Activated CD8-positive, alpha-beta memory T cell treated with anti-CD3 and anti-CD28 coated beads, Interleukin-2, amount 50 U/mL, for 48 hours (primary cell): ENCODE measurements at places on chromosomes 5 and 9.

DNA sequence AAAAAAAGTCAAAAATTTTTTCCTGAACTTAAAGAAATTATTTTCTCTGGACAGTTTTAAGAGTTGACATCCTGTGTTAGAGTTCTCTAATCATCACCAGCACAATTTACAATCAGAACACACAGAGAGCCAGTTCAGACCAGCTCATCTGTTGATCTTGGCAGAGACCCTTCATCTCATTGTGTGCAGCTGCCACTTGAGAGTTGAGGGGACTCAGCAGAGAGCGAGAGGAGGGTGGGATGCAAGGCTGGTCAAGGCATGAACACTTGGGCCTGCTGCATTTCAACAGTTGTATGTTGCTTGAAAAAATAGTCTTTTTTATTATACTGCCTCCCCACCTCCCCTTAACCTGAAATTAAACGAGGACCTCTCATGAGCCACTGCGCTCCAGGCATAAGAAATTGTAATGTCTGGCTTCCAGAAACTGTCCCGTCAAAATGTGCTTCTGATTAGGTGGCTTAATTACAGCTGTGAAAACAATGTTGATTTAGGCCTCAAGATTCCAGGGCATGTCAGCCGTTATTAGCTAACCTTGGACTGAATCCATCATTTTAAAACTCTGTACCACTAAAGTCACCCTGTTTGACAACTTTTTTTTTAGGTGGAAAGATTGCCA, 383.6 kb downstream of the CCDC171 start:
- DNase-seq = no peak

DNA sequence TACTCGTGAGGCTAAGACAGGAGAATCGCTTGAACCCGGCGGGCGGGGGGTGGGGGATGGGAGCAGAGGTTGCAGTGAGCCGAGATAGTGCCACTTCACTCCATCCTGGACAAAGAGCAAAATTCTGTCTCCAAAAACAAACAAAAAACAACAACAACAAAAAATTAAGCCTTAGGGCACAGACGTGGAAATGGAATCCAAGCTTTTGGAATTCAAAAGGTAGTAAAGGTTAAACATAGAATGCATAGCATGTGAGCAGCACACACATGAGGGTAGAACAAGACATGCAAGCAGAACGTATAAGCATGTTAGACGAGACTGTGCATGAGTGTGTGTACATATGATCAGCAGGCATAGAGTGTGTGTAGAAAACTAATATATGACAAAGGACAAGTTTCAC, 68.0 kb downstream of the PTBP3 start:
- DNase-seq = no peak

GRCh38 chr5:134184155-134185135, 7.7 kb upstream of the SKP1 start:
- peak; percentile 89 for DNase-seq

GRCh38 chr5:75632321-75632720, 21.1 kb downstream of the ANKDD1B start:
- DNase-seq = no peak

DNA sequence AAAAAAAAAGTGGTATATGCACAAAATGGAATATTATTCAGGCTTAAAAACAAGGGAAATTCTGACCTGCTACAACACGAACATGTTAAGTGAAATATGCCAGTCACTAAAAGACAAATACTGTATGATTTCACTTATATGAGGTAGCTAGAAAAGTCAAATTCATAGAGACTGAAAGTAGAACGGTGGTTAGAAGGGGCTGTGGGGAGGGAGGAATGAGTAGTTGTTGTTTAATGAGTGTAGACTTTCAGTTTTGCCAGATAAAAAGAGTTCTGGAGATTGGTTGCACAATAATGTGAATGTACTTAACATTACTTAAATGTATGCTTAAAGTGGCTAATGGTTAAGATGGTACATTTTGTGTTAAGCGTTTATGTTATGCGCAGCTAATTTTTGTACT, 79.5 kb upstream of the IL12B start:
- DNase-seq = no peak

- DNase-seq = no peak
Measured at GRCh38 chr5:167908606-167909005, 382.8 kb upstream of the WWC1 start.

DNA sequence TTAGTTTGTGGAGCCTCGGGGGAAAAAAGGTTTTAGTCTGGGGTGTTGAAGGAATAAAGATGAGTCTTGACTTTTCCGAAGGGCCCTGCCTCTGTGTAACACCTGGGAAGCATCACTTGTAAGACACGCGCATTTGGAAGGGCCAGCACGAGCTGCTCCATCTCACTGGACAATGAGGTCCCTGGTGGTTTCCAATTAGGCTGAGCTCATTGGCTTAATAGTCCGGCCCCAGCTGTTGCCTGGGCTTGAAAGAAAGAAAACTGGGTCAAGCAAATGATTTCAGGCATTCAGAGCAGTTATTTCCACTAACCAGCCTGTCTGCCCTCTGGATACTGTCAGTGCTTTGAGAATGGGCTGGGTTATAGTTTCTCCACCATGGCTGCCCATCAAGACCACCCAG, 64.5 kb downstream of the NSUN2 start:
- DNase-seq = no peak

DNA sequence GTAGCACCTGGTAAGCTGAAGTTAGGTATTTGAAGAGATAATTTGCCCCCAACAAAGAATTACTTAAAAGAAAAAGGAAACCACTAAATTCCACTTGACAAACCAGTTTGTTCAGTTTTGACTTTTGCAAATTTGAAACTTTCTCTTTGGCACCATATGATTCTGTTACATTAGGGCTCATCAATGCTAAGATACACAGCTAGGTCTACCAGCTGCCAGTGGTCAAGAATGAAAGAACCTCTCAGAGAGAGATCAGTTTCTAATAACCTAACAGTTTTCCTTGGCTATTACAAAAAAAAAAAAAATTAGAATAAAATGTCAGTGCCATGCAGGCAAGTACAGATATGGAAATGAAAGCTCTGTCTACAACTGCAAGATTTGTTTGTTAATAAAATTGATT, 92.3 kb downstream of the CAAP1 start:
- DNase-seq = no peak

DNA sequence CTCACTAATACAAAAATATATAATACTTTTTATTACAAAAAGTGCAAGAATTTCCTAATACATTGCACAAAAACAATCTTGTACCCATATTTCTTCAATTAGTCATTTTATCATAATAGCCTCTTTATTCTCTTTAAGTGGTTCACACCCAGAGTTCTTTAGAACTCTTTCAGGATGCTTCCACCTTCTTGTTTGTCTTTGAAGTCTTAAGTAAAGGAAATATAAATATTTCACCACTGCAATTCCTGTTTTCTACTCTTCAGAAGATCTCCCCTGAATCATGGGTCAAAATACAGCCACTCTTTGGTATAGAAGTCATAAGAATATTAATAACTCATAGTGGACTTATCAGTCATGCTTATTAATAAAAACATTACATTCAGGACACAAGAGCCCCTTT, 293.0 kb downstream of the ATPSCKMT start:
- DNase-seq = no peak

DNA sequence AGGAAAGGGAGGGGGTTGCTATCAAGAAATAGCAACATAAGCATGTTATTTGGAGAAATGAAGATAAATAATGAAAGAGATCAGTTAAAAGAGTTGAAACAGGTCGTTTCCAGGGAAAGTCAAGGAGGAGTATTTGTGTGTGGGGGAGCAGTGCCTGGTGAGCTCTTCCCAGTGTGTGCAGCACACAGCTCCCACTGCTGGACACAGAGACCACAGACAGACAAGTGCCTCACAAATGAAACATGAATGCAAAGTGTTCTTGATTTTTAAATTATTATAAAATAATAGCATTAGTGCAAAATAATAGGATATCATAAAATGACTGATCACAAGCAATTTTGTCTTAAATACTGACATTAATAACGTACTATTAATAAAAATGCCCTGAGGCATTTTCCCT, 40.8 kb downstream of the LIFR start:
- DNase-seq = no peak

DNA sequence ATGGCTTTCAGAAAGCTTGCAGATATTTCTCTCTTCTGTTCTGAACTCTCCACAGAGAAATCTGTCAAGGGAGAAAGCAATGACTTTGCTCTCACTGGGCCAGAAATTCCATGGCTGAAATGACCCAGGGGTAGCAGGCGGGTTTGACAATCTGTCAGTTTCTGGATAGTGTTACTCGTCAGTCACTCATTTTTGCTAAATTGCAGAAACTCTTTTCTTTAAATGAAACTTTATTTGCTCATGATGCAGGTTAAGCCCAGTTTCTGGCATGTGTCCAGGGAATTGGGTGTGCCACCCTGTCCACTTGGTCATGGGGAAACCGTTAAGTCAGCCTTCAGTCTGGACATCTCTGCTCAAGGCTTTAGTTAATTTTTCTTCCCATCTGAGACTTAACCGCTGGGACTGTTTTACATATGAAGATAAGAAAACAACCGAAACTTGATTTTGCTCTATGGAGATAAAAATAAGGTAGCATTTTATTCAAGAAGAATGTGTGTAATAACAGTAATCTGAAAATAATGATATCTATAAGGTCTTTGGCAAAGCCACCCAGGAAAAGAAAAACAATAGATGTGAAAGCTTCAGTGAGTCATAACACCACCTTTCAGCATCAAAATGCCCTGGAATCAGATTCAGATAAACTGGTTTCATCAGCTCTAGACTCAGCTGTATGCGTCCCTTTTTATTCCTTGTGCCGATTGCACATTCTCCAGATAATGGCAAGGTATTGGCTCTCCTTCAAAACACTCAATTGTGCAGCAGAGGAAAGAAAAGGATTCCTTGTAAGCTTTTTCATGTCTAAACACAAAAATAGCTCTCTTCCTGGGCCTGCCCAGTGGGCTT, 308.3 kb downstream of the ZSWIM6 start:
- DNase-seq = no peak

DNA sequence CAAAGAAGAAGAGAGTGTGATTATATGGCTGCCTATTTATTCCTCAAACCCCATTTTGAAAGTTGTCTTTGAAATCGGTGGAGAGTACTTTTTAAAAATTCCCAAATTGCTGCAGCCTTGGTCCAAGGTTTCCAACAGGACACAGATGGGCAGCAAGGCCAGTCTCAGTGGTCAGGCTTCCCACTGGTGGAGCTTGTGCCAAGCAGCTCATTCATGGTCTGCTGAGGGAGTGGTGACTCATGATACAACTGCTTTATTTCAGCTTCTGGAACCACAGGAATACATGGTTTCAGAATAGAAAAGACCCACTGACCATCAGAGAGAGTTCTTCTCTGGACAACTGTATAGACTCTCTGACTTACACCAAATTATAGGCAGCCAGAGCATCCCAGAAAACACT, 673.1 kb upstream of the KLF4 start:
- no peak for DNase-seq

DNA sequence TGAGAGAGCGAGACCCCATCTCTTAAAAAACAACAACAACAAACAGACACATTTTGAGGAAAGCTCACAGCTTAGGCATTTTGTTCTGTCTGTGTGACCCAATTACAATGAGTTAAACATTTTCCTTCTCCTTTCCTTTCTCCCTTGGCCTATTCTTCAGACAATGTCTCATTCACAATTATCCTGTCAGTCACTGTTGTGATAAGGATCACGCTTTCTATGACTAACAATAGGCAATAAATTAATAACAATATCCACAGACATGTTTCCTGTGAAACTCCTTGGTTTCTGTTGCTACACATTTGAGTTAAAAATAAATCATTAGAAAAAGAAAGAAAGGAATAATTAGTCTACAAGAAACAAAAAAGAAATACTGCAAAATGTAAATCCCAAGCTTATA, 19.8 kb upstream of the CARTPT start:
- no peak for DNase-seq
